ENCODE measurements at places on chromosomes 4 and X. TPM values are rescaled to one million over a fixed set of nuclear protein-coding genes. Genes with fewer than 3 reads are reported as not detected.
A peak's percentile ranks its signal among the peaks of the same experiment; 100 is the strongest.

KLHL4 gene
- total RNA-seq: 0.15 TPM

TIMP1 gene
- total RNA-seq: 84.1 TPM

ZNF827 gene
- 19.7 TPM for total RNA-seq

RHOXF1 gene
- not detected for total RNA-seq

WWC2 gene
- total RNA-seq: 6.8 TPM

DNA sequence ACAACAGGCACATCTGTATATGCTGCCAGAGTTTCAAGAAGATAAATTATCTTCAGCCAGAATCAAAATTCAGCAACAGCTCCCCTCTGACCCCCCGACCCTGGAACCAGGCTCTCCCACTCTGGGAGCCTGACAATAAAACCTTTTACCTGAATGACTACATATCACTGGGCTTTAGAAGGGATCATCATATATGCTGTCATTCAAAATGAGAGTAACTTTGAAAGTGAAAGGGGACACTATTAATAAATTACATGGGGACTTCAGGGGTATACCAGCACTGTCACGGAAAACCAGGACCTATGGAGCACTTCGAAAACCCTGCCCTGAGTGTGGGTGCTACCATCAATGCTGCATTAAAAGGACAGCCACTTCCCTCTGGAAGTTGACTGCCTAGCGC, 26.2 kb downstream of the TSPAN5 start:
- no peak for DNase-seq

GRCh38 chr4:30939069-30939468, 218.9 kb downstream of the PCDH7 start:
- peak; percentile 27 for DNase-seq

- no peak for DNase-seq
These were observed 252.3 kb downstream of the NLGN4X start for GRCh38 chrX:5976332-5976731.

DNA sequence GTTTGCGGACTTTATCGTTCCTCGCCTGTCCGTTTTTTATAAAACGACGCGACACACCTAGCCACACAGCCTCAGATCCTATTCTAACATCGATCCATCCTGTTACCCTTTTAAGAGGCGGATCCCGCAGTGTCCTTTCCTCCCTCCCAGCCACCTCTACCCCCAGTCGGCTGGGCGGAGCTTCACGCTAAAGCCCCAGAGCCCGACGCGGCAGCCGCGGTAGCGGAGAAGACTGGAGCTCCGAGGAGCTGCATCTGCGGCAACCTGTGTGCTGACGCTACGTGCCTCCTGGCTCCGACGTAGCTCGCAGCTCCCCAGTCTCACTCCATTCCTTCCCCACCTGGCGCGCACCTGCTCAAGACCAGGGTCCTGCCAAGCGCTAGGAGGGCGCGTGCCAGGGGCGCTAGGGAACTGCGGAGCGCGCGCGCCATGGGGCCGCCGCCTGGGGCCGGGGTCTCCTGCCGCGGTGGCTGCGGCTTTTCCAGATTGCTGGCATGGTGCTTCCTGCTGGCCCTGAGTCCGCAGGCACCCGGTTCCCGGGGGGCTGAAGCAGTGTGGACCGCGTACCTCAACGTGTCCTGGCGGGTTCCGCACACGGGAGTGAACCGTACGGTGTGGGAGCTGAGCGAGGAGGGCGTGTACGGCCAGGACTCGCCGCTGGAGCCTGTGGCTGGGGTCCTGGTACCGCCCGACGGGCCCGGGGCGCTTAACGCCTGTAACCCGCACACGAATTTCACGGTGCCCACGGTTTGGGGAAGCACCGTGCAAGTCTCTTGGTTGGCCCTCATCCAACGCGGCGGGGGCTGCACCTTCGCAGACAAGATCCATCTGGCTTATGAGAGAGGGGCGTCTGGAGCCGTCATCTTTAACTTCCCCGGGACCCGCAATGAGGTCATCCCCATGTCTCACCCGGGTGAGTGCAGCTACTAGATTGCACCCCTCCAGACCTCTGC, at the start of gene RNF128:
TSS of gene RNF128 (plus strand) at position 217 of the 953 bp plus-strand sequence. CDS start at position 430, 213 bp downstream.
- peak; percentile 77 for DNase-seq

DNA sequence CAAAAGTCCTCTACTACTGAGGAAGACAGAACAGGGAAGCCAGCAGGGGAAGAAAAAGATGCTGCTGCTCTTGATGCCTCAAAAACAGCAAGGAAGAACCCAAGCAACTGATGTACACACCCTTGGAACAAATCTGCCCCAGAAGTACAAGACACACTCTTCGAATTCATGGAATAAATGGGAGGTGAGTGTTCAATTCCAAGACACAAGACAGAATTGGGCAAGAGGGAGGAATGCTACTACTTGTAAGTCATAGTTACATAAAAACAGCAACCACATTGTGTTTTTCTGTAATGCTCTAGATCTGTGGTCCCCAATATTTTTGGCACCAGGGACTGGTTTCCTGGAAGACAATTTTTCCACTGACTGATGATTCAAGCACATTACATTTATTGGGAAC, 58.0 kb upstream of the H2AZ1 start:
- no peak for DNase-seq

GRCh38 chr4:32136081-32136787, 1416.1 kb downstream of the PCDH7 start:
- no peak for DNase-seq

GRCh38 chrX:136674270-136674985, 26.5 kb downstream of the CD40LG start:
- no peak for DNase-seq

DNA sequence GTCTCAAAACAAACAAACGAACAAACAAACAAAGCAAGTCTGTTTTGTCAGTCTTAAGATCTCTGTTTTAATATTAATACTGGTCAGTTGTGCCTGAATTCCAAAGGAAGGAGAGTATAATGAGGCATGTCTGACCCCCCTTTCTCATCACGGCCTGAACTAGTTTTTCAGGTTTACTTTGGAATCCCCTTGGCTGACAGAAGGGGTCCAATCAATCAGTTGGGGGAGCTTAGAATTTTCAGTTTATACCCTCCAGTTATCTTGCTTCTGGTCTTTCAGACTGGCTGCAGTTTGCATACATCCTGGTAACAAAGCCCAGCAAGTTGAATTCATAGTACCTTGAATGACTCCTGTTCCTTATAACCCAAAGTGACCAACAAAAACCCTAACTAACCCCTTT, 41.1 kb downstream of the TBC1D9 start:
- no peak for DNase-seq

DNA sequence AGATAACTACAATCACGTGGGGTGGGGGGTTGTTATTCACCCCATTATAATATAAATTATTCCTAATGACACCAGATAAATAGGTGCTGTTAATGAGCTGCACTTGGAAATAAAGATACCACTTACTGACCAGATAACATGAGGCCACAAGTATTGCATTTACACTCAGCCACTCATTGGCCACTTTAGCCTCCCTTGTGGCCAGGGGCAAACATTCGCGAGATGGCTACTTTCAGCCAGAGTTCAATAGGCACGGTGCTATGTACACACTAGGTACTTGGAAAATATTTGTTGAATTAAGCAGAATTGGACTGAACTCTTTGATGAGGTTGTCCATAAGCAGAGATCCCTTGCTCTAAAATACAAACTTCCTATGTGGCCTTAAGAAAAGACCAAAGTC, 713.7 kb upstream of the TENM3 start:
- no peak for DNase-seq

GRCh38 chrX:153551135-153551534, 33.7 kb downstream of the ATP2B3 start:
- DNase-seq: no peak

DNA sequence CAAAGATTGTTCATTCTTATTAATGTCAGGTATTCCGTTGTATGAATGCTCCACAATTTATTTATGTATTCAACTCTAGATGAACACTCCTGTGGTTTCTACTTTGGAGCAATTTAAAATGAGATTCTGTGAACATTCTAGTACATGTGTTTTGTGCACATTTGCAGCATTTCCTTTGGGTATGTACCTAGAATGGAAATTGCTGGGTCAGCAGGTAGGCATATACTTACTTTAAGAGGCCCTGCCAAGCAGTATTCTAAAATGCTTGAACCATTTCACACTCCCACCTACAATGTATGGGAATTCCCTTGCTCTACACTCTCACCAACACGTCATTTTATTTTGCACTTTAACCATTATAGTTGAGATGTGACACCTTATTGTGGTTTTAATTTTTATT, 59.4 kb upstream of the MAGEB2 start:
- no peak for DNase-seq

DNA sequence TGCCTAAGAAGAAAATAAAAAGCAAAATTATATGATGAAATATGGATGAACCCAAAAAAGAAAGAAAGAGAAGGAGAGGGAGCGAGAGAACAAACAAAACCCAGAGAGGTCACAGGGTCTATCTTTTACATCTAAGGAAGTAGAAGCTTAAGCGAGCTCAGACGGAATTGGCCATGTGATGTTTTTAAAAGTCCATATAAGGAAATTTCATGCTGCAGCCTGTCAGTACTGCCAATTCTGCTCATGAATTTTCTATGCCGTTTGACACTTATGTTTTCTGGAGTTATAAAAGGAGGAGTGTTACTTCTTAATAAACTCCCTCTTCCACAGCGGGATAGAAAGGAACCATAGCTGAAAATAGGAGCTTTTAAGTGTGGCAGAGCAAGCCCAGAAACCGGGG, 32.9 kb upstream of the DCX start:
- no peak for DNase-seq

DNA sequence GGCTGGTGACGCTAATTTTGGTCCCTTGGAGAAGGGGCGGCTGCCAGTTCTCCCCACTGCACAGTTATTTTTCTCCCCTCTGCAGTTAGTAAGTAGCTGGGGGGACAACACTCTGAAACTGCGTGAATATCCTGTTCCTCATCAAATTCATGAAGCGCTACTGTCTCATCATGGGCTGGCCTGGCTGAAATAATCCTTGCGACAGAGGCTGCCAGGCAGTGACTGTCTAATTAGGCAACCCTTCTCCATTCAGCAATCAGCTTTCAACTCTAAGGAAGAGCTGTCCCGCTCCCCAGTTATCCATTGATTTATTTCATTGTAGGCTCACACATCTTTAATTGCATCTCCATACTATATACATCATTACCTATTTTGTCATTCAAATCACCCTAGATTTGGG, 8.2 kb downstream of the SH3TC1 start:
- DNase-seq: no peak

GRCh38 chrX:102745857-102746584, 25.5 kb downstream of the GPRASP3 start:
- peak; percentile 33 for DNase-seq

DNA sequence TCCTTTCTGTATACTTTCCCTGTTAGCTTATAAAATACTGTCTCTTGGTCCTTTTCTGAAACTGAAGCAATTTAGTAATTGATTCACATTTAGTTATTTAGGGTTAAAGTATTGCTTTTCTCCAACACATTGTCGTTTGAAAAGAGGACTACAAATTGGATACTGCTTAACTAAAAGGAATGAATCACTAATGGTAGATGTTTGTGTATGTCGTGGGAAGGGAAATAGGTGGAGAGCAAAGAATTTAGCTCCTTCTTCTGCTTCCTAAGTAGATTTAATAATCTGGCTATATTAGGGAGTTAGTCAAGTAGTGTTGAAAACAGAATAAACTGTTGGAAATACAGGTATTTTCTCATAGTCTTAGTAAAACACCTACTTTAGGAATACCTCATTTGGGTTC, 27.9 kb downstream of the SLAIN2 start:
- DNase-seq: no peak

- no peak for DNase-seq
These were observed 169.6 kb upstream of the GLRA2 start for GRCh38 chrX:14359727-14360126.

DNA sequence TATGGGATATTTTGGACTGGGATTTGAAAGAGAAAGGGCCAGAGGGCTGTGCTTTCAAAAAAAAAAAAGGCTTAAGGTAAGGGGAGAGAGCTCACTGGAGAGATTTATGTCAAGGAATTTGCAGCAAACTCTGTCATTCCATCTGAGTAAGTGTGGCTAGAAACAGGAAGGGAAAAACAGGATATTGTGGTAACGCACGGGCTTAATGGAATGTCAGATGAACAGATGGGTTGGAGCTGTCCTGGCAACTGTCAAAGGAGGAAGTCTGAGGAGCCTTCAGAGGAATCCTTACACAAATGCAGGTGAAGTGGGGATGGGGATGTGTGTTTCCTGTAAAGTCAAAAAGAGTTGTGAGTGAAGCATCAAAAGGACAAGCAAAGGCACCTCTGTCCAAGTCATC, 15.1 kb upstream of the NKX3-2 start:
- no peak for DNase-seq

GRCh38 chr4:24745172-24745895, 50.0 kb upstream of the SOD3 start:
- no peak for DNase-seq

DNA sequence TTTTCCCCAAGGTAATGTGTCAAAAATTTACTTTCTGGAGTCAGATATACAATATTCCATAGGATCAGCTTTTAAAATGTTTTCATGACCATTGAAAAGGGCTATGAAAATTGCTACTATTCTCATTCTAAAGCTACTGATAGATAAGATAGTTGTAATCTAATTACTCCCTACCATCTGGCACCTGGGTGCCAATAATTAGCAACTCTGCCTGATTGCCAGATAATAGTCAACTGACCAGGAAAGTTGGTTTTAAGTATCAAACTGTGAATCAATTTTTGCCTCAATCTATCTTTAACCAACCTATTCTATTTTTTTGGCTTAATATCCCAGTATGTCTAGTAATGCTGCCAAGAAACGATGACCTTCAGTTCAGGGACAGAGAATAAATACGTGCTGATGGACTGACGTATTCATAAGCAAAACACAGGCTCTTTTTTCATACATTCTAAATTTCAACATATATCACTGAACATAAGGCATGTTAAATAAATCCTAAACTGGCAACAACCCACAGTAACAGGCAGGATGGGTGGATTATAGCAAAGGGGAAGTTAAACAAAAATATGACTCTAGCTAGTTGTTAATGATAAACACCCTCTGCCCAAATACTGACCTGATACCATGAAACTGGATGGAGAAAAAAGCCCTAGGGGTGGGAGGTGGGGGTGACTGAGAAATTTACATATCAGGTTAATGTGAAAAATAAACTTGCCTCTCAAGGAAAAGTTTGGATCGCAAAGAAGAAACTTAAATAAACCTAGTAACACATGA, 18.2 kb downstream of the SH3RF1 start:
- DNase-seq: no peak

DNA sequence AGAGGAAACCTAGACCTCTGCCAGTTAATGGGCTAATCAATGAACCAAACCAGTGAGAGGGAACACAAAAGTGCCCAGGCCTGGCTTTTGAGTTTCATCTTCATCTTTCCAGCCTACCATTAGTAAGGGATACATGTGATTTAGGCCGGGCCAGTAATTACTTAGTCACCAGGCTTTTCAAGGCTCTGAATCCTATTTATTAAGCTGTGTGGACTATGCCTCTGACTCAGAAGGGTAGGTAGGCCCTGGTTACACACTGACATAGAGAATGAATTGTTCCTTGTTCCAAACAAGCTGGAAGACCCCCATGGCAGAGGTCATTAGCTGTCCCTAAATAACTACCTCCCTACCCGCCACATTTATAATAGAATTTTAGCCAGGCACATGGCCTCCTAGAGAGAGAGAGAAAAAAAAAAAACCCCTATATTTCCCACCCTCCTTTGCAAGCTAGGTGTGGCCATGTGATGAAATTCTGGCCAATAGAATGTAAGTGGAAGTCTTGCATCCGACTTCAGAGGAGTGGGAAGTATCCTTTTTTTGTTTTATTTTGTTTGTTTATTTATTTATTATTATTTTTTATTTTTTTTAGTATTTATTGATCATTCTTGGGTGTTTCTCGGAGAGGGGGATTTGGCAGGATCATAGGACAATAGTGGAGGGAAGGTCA, 112.3 kb upstream of the BCOR start:
- no peak for DNase-seq

- DNase-seq: no peak
These were observed 17.6 kb downstream of the TRIM61 start for GRCh38 chr4:164959896-164960295.

- no peak for DNase-seq
These were observed 421.5 kb upstream of the EPHA5 start for GRCh38 chr4:66091786-66092185.

All from colonic mucosa (tissue), 4 donors.